ENCODE measurements at places on chromosomes 5 and 9.

DNA sequence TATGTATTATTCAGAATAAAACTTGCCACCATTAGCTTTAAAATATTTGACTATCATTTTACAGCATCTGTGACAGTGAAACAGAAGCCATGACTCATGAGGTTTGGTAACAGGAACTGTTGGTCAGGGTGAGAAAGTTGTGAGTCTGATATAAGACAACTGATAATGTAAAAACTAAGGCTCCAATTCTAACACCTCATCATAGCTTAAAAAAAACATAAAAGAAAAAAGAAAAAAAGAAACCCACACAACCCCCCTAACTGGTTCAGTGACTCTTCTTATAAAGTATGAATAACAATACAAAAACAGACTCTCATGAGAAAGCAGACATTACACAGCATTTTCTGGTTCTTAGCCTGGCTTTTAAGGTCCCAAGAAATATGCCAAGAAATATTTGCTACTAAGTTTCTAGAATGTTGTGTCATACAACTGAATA, 85.8 kb downstream of the MRPS27 start:
- DNase-seq = no peak

DNA sequence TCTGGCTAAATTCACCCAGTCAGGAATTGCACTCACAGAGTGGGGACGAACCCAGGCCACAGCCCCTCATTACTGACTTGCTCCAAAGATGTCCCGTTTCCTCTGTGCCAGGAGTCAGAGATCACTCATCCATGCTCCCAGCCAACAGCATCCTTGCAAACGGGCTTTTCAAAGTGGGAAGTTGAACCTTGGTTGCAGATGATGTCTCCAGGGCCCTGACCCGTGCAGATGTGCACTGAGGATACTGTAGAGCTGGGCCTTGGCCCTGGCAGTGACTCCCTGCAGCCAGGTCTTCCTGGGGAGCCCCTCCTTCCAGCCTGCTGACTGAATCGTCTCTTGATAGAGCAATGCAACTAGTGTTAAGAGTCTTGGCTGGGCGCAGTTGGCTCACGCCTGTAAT, 22.3 kb downstream of the TCF7 start:
- DNase-seq = no peak

- DNase-seq = no peak
These were observed 668.3 kb downstream of the DNAH5 start for GRCh38 chr5:13276156-13276555.

DNA sequence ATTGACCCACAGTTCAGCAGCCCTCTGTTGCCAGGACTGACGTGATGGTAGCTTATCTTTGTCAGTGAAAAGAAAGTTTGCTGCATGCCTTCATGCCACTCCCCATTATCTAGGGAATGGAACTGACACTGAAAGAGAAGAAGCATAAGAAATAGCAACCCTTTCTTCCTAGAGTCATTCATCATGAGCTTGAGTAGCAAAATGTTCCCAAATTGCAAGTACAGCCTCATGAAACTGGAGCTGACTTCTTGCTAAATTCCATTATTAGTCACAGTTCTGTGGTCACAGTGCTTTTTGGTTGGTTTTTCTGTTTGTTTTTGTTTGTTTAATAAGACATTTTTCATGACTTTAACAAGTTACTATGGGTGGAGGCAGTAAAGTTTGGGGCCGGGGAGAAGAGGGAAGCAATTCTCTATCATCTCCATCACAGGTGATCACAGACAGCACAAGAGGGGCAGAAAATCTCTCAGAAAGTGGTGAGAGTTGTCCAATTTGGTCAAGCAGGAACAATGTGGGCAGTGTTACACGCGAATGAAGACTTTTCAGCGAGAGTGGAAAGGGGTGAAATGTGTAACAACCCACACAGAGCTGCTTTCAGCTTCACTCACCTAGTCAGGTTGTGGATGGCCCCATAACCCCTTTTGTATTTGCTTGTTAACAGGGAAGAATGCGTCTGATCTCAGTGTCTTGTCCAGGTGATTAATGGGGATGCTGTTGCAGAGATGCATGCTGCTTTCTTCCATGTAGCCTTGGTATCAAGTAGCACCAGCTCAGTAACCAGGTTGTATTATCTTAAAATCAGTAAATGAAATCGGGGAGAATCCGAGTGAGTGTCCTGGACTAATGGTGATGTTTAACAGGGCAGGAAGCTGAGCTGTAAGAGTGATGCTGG, 440.4 kb downstream of the DMRT2 start:
- DNase-seq = no peak

- peak; percentile 79 for DNase-seq
These were observed at the start of gene AKNA for GRCh38 chr9:114387680-114388356. Gene AKNA (minus strand): TSS chr9:114387982. CDS start chr9:114381333, 6,649 bp downstream.

- DNase-seq = no peak
These were observed 290.3 kb downstream of the NSG2 start for GRCh38 chr5:174335682-174336364.

GRCh38 chr5:172807766-172808311, 26.2 kb upstream of the ERGIC1 start:
- no peak for DNase-seq

GRCh38 chr9:89065921-89066320, 74.7 kb downstream of the S1PR3 start:
- DNase-seq = no peak
